ENCODE measurements at places on chromosomes 13 and 19. TPM values are rescaled to one million over a fixed set of nuclear protein-coding genes. Genes with fewer than 3 reads are reported as not detected.

DNA sequence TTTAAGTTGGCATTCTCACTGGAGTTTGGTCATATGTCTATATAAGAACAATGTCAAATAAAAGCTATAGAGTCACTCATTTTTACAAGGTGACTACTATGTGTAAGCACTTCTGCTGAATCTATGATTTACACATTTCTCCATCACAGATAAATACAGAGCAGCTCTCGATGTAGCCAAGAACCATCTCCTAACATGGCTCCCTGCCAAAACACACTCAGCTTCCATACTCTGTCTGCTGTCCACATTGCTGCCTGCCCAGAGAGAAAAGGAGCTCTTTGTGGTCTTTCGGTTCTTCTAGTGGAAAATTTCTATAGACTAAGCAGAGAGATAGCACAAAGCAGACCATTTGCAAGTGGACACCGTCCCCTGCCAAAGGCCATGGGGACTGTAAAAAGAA lies 190.9 kb upstream of the KLF12 start:
- H3K27me3 ChIP-seq: no peaks in the 10 kb centered on the region
- no peaks in the 10 kb centered on the region for H3K36me3 ChIP-seq
- H3K27ac ChIP-seq: peak overlapping the region; percentile 83
- peak overlapping the region; percentile 46 for H3K4me3 ChIP-seq

DNA sequence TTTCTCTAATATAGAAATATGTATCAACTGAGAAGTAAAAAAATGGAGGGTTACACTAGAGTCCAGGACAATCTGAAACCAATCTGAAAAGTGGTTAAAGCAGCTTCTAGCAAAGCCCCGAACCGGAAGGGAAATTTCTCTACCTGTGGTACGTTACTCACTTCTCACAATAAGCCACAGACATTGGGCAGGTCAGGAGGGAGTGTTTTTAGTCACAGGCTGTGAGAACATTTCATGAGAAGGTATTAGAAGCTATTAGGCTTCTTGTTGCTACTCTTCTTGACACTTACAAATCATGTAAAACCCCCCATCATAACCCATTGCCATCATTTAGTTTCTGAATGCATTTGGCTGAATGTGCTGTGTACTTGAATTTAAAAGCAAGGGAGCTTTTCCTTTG lies 120.9 kb downstream of the NUFIP1 start:
- H3K27ac ChIP-seq: no peak overlapping the region
- H3K36me3 ChIP-seq: peaks cover 4% of the 10 kb centered on the region
- DNase-seq: no peak

Gene EHD2
- 440 TPM for total RNA-seq

Gene CEACAM1
- total RNA-seq: not detected

Gene F10
- total RNA-seq: 1.8 TPM

DNA sequence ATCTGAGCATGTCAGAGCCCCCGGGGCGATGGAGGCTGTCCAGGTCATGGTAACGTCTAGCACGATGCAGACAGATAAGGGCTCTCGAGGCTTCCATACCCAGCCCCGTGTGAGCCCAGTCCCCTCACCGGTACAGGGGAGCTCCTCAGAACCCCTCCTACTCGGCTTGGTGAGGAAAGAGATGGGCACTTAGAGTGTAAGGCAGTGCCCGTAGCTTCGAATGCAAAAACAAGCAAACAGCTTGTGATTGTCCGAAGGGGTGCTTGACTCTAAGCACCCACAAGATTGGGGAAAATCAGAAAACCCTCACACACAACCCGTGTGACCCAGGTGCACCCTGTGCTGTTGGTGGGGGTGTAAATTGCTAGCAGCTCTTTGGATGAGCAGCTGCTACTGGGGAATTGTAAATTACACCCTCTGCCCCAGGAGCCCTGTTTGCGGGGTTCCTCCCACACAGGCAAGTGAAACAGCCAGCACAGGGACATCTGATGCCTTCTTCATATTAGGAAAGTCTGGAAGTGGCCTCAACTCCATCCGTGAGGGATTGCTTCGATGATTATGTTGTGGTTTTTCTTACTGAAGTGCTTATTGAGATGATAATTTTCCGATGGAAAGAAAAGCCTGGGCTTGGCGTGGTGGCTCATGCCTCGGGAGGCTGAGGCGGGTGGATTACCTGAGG lies 918 bp upstream of the PSPN start:
- H3K27me3 ChIP-seq: no peaks in the 10 kb centered on the region
- H3K4me3 ChIP-seq: no peak overlapping the region
- no peak for DNase-seq
- peaks cover 20% of the 10 kb centered on the region for H3K36me3 ChIP-seq

Gene C1QTNF9
- not detected for total RNA-seq

DNA sequence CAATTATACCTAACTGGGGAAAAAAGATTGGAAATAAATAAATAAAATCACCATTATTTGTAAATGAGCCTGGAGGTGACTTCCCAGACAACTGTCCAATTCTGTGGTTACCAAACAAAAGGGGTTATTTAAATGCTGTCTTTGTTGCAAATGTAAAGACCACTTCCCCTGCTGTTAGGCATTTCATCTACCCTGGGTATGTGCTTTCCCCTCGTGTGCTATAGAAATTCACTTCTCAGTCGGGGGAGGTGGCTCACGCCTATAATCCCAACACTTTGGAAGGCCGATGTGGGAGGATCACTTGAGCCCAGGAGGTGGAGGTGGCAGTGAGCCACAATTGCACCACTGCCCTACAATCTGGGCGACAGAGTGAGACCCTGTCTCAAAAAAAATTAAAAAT lies 101.9 kb upstream of the AKAP11 start:
- no peak overlapping the region for H3K27ac ChIP-seq
- no peak for DNase-seq
- H3K27me3 ChIP-seq: no peaks in the 10 kb centered on the region

DNA sequence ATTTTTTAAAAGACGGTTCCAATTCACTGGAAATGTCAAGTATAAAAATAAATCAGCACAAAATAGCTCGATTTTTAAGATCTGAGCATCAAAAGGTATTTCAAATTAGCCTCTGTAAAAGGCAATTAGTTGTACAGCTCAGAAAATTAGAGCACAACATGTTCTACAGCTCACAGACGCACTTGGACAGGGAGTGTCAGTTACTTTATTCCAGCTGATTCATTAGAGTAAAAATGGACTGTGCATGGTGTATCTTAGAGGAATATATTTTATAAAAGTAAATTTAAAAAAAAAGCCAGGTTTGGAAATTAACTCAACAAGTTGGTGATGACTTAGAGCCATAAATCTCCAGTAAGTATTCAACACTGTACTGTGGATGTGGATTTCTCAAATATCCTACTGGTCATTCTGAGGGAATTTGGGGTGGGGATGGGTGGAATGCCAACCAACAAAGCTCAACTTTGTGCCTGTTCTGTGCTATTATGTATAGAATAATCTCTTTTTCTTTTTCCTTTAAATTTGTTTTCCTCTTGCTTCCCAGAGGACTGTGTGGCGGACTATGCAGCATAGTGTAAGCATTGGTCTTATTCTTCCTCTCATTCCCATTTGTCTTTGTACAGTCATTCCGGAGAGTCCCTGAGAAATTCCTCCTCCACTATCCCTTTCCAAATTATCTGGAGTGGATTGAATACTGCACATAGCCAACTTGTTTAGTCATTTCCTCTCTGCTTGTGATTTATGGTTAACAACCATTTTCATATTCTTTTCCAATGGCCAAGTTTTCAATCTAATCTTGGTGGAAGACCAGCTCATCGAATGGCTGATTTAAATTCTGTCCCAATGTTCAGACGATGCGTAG lies 169.3 kb downstream of the DCT start:
- peaks cover 57% of the 10 kb centered on the region for H3K4me1 ChIP-seq
- H3K27me3 ChIP-seq: no peaks in the 10 kb centered on the region
- H3K36me3 ChIP-seq: peaks cover 5% of the 10 kb centered on the region
- peak overlapping the region; percentile 71 for H3K27ac ChIP-seq
- no peak overlapping the region for H3K4me3 ChIP-seq

Gene IGFL2
- total RNA-seq: not detected

DNA sequence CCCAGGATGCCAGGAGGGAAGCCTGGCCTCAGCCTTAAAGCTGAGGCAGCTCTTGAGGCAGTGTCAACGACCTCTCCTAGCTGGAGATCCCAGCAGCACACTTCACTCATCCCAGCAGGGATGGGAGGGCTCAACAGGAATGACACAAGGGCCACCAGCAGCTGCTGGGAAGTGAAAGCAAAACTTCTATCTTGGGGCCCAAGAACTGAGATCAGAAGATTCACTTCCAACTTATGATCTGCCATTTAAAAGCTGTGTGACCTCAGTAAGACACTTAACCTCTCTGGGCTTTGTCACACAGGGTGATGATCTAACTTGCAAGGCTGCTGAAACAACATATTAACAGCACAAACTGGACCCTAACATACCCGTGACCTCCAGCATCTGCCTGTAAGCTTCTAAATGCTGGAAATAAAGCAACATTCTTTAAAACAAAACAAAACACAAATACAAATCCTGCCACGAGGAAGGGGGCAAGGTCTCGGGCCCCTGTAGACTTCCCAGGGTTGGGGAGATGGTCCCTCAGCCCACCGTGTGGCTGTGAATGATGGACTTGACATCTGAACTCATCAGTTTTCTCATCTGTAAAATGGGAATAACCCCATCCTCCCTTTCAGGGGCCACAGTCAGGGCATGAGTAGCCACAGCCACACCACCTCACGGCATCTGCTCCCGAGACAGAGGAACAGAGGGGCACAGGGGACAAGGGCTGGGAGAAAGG lies 22.7 kb downstream of the ELL start:
- no peaks in the 10 kb centered on the region for H3K36me3 ChIP-seq
- no peak for DNase-seq
- no peak overlapping the region for H3K4me3 ChIP-seq
- H3K4me1 ChIP-seq: peaks cover 71% of the 10 kb centered on the region
- H3K27me3 ChIP-seq: no peaks in the 10 kb centered on the region
- H3K27ac ChIP-seq: peak overlapping the region; percentile 91

DNA sequence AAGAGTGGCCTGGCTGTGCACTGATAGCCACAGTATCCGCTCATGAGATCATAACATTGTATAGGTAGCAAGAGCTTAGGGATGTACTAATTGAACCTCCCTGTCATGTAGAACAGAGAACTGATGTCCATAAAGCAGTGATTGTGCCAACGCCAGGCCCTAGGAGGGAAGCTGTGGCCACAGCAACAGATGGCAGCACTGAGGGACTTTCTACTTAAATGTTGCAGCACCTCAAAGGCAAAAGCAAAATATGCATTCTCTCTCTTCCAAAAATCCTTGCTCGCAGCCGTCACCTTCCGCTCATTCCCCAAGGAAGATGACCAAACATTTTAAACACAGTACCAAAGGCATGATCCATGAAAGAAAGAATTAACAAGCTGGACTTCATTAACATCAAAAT lies 32.3 kb downstream of the COL4A1 start:
- no peaks in the 10 kb centered on the region for H3K27me3 ChIP-seq
- H3K27ac ChIP-seq: peak overlapping the region; percentile 76
- peaks cover 42% of the 10 kb centered on the region for H3K36me3 ChIP-seq
- no peak overlapping the region for H3K4me3 ChIP-seq
- H3K4me1 ChIP-seq: peaks cover 87% of the 10 kb centered on the region

- H3K4me1 ChIP-seq: peaks cover 40% of the 10 kb centered on the region
- no peaks in the 10 kb centered on the region for H3K27me3 ChIP-seq
- no peak overlapping the region for H3K27ac ChIP-seq
- no peak for DNase-seq
These were observed 246.6 kb upstream of the MAB21L1 start for GRCh38 chr13:35723053-35723461.

Gene ZNF93
- total RNA-seq: 4.7 TPM

Gene SWSAP1
- 2.4 TPM for total RNA-seq

Gene OR4F17
- total RNA-seq: not detected

DNA sequence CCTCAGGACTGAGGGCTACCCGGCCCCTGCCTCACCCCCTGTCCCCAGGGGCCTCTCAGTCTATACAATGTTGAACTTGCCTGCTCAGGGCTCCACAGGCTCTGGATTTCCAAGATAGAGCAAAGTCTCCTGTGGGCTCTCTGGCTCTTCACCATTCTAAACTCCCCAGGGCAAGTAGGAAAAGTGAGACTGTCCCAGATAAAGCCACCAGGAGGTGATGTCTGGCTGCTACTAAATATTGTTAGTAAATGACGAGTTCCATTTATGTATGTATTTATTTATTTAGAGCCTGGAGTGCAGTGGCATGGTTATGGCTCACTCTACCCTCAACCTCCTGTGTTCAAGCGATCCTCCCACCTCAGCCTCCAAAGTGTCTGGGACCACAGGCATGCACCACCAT lies 73.6 kb upstream of the SIAH3 start:
- DNase-seq: no peak
- no peak overlapping the region for H3K4me3 ChIP-seq
- H3K27me3 ChIP-seq: peaks cover 6% of the 10 kb centered on the region

DNA sequence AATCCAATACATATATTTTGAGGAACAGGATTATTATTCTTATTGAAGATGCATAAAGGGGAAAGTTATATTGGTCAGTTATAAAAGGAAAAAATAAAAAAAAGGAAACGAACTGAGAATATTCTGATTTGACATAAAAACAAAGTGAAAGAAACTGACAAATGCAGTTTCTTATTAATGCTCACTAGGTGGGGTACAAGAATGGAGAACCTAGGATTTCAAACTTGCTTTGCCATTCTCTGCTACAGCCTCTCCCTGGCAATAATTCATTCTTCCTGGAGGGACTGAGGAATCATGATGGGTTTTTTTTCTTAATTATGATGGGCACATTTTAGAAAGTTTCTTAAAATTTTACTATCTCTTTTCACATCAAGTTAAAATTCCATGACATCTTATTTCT lies 154.9 kb downstream of the PCDH9 start:
- no peaks in the 10 kb centered on the region for H3K36me3 ChIP-seq
- H3K4me3 ChIP-seq: no peak overlapping the region
- no peak overlapping the region for H3K27ac ChIP-seq
- no peak for DNase-seq
- no peaks in the 10 kb centered on the region for H3K27me3 ChIP-seq
- no peaks in the 10 kb centered on the region for H3K4me1 ChIP-seq

DNA sequence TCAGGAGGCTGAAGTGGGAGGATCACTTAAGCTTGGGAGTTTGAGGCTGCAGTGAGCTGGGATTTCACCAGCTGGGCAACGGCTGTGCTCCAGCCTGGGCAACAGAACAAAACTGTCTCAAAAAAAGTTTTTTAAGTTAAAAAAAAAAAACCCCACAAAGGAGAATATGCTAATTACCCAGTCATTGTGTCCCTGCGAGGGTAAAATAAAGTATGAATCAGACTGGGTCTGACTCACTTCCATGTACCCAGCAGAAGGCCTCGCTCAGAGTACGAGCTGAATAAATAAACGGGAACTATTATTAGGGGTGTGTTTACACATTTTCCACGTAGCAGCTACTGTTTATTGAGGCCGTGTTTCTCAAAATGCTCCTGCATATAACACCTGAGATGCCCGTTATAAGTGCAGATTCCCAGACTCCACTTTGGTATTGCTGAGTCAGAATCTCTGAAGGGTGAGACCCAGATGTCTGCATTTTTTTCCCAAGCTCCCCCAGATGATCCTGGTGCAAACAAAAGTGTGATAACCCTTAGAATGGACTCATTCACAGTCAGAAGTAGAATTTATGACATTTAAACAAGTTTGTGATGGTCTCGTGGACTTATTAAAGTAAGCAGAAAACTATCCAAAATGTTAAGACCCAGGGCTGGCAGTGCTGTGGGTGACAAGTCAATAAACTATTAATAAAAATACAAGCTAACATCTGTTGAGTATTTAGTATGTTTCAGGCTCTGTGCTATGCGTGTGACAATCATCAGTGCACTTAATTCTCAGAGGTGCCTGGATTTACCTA lies 28.2 kb downstream of the KCNC3 start:
- no peaks in the 10 kb centered on the region for H3K36me3 ChIP-seq
- H3K4me1 ChIP-seq: peaks cover 3% of the 10 kb centered on the region
- H3K27ac ChIP-seq: no peak overlapping the region
- no peak for DNase-seq
- no peak overlapping the region for H3K4me3 ChIP-seq

GRCh38 chr19:48967346-48968178 lies 2.5 kb downstream of the FTL start:
- no peak for DNase-seq
- H3K27ac ChIP-seq: peak overlapping the region; percentile 98
- peak overlapping the region; percentile 95 for H3K4me3 ChIP-seq
- H3K4me1 ChIP-seq: peaks cover 45% of the 10 kb centered on the region
- no peaks in the 10 kb centered on the region for H3K27me3 ChIP-seq

All from osteocyte (in vitro differentiated cells).